ENCODE measurements at places on chromosomes 6 and 20. TPM values are rescaled to one million over a fixed set of nuclear protein-coding genes. Genes with fewer than 3 reads are reported as not detected.

TXLNB gene
- total RNA-seq = 0.95 TPM

FNDC11 gene
- total RNA-seq = 1.2 TPM

C6orf163 gene
- 0.43 TPM for total RNA-seq

LRFN2 gene
- total RNA-seq = not detected

TASP1 gene
- total RNA-seq = 10.1 TPM

KIZ gene
- 8.4 TPM for total RNA-seq

RAB44 gene
- not detected for total RNA-seq

CDS2 gene
- 108 TPM for total RNA-seq

LIME1 gene
- total RNA-seq = 0.86 TPM

EDN1 gene
- total RNA-seq = 88.5 TPM

TREML1 gene
- not detected for total RNA-seq

SGK2 gene
- 0.43 TPM for total RNA-seq

MYCT1 gene
- total RNA-seq = 192 TPM

TRIM15 gene
- total RNA-seq = not detected

PSORS1C2 gene
- not detected for total RNA-seq

ALDH8A1 gene
- total RNA-seq = 0.17 TPM

HLA-DOB gene
- total RNA-seq = not detected

SLC17A9 gene
- total RNA-seq = 1.9 TPM

CNR1 gene
- total RNA-seq = not detected

SGK1 gene
- total RNA-seq = 422 TPM

MDFI gene
- 27.0 TPM for total RNA-seq

TMEM30A gene
- total RNA-seq = 147 TPM

ZNF322 gene
- total RNA-seq = 16.6 TPM

MLN gene
- total RNA-seq = not detected

ADAM33 gene
- 0.09 TPM for total RNA-seq

FAM8A1 gene
- total RNA-seq = 14.6 TPM

TGM3 gene
- total RNA-seq = not detected

CLPSL1 gene
- not detected for total RNA-seq

DPPA5 gene
- total RNA-seq = not detected

FAM135A gene
- 12.4 TPM for total RNA-seq

SYCP2L gene
- not detected for total RNA-seq

ECT2L gene
- total RNA-seq = not detected

LST1 gene
- 0.26 TPM for total RNA-seq

GPR63 gene
- under 0.01 TPM for total RNA-seq

SOX4 gene
- total RNA-seq = 65.5 TPM

ARMH2 gene
- not detected for total RNA-seq

TEAD3 gene
- 0.17 TPM for total RNA-seq

PROKR2 gene
- not detected for total RNA-seq

C6orf52 gene
- total RNA-seq = not detected

SMLR1 gene
- total RNA-seq = not detected

C4B gene
- 1.1 TPM for total RNA-seq

SLCO4A1 gene
- total RNA-seq = 0.11 TPM

THBD gene
- 7.2 TPM for total RNA-seq

MAFB gene
- 4.7 TPM for total RNA-seq

CST2 gene
- not detected for total RNA-seq

LY6G6F gene
- total RNA-seq = not detected

CDSN gene
- total RNA-seq = not detected

TMEM74B gene
- total RNA-seq = 0.60 TPM

PAX1 gene
- total RNA-seq = not detected

NKAIN4 gene
- not detected for total RNA-seq

DLK2 gene
- total RNA-seq = 0.33 TPM

BPIFB4 gene
- not detected for total RNA-seq

SAMD3 gene
- not detected for total RNA-seq

Data from dermis lymphatic vessel endothelial cell (primary cell).